ENCODE measurements at places on chromosomes 7 and 10.
A peak's percentile ranks its signal among the peaks of the same experiment; 100 is the strongest.

- no peak for DNase-seq
Measured at GRCh38 chr7:37482953-37483352, 34.3 kb upstream of the ELMO1 start.

- no peak for DNase-seq
Measured at GRCh38 chr10:71078454-71079145, 133.8 kb upstream of the UNC5B start.

- no peak for DNase-seq
Measured at GRCh38 chr7:43328336-43328735, 215.9 kb downstream of the HECW1 start.

- DNase-seq: no peak
Measured at GRCh38 chr10:60188548-60188947, 201.1 kb downstream of the ANK3 start.

DNA sequence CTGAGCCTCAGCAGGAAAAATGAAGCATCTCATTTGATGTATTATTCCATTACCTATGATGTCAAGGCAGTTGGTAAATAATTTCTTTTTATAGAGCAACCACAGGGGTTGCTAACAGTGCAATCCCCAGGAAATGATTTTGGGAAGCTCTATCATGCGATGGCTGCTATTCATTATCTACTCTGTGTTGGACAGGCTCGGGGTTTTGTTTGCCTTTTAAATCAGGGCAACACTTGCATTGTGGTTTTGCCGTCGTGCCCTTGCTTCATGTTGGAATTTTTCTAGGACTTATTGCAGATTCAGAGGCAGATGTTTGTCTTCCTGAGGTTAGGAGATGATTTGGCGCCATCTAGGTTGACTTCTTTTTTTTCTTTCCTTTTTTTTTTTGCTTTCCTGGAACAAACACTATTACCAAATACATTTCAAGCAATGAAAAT, 128.4 kb downstream of the BICC1 start:
- no peak for DNase-seq

DNA sequence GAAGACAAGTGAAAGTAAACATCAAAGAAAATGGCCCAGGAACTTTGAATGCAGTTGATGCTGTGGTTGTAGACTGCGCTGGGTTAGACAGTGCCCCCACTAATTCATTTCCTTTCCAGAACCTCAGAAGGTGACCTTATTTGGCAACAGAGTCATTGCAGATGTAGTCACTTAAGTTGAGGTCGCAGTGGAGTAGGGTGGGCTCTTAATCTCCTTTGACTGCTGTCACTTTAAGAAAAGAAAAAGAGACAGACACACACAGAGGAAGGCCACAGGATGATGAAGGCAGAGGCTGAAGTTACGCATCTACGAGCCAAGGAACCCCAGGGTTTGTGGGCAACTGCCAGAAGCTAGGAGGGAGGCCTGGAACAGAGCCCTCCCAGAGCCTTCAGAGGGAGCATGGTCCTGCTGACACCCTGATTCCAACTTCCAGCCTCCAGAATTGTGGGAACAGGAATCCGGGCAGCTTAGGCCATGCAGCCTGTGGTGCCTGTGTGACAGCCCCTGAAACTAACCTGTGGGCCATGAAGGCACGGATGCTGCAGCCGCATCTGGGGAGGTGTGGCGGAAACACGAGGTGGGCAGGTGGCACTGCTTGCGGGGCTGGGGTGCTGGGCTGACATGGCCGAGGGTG, 107.6 kb downstream of the PRKAG2 start:
- no peak for DNase-seq

- DNase-seq: peak; percentile 57
Measured at GRCh38 chr7:112665709-112666108, 124.5 kb downstream of the TMEM168 start.

GRCh38 chr10:6336016-6336415, 133.3 kb downstream of the PFKFB3 start:
- no peak for DNase-seq

DNA sequence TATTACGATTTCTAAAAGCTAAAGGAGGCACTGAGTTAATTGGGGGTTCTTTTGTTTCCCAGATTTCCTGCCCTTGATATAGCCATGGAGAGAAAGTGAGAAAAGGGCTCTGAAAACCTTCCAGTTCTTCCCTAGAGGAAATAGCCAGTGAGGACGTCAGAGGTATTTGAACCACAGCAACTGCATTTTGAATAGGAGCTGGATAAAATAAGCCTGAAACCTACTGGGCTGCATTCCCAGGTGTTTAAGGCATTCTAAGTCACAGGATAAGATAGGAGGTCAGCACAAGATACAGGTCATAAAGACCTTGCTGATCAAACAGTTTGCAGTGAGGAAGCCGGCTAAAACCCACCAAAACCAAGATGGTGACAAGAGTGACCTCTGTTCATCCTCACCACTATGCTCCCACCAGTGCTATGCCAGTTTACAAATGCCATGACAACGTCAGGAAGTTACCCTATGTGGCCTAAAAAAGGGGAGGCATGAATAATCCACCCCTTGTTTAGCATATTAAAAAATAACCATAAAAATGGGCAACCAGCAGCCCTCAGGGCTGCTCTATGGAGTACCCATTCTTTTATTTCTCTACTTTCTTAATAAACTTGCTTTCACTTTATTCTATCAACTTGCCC, 85.1 kb upstream of the FRMD4A start:
- no peak for DNase-seq

GRCh38 chr10:60621018-60621417, 157.3 kb upstream of the CDK1 start:
- DNase-seq: no peak

- DNase-seq: no peak
Measured at GRCh38 chr7:98763441-98763840, 106.4 kb downstream of the TMEM130 start.

DNA sequence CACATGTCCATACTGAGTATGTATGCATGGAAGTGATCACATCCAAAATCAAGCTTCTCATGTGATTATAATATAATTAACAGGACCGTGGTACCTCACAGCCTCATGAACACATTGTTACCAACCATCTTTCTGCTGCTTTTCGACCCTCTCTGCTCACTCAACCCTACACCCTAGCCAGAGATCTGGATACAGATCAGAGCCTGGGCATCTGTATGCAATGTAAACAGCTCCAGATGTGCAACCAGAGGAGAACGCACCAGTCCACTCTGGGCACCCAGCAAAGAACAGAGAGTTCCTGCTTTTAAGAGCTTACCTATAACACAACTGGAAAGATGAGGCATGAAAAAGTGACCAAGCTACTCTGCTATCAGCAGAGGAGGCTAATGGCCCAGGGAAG, 145.1 kb downstream of the FGFR2 start:
- DNase-seq: no peak

GRCh38 chr10:29496341-29497162, 138.2 kb downstream of the SVIL start:
- DNase-seq: peak; percentile 55

DNA sequence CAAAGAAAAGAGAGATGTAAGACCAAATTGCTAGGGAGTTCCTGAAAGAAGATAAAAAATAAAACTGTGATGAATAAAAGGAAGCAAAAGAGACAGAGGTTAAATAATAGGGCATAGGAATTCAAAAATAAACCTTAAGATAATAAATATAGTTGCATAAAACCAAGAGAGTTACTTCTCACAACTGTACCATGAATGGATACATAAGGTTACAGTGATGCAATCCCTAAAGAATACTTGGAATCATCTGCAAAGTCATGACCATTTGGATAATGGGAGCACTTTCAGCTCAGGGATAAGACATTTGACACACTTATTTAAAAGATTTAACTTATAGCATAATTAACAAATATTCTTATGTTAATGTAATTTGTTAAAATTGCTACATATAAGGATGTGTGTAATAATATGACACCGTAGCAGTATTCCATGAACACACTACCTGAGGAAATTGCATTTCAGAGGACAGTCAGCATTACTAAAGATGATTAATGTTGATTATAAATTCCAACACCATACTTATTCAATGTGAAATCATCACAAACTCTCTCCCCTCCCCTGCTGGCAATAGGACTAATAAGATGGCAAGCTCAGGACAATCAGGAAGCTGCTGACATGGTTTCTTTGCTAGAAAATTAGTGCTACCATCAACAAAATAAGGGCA, 202.1 kb upstream of the AKR1E2 start:
- DNase-seq: no peak

GRCh38 chr10:27659786-27660185, 85.8 kb downstream of the MKX start:
- no peak for DNase-seq

DNA sequence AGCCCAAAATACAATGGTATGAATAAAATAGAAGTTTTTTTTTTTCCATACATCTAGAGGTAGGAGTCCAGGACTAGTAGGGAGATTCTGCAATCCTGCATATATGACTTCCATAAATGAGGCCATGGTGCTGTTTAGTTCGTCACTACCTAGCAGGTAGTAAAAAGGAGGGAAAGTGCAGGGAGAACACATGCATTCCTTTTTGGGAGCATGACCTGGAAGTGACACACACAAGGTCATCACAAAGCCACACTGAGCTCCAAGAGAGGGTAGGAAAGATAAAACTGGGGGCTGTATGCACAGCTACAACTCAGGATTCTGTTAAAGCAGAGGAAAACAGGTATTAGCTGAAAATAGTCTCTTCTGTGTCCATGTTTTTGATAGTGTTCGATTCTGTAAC, 2.2 kb downstream of the CROT start:
- no peak for DNase-seq

DNA sequence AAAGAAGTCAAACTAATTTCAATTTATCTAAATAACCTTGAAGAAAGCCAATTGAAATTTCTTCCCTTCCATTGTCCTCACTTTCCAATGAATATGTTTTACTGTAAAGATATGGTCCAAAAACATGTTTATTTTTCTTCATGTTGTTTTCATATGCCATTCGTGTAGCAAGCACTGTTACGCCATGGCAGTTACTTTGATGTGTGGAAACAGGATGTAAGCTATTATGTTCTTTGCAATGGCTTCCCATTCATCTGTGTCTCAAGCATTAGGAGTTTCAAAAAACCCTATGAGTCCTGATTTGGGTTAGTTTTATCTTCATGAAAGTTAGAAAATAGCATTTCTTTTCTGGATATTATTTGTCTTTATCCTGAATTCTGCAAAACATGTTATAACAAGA, 31.0 kb downstream of the GPR141 start:
- DNase-seq: no peak

GRCh38 chr10:18246967-18247366, 106.7 kb downstream of the CACNB2 start:
- no peak for DNase-seq

DNA sequence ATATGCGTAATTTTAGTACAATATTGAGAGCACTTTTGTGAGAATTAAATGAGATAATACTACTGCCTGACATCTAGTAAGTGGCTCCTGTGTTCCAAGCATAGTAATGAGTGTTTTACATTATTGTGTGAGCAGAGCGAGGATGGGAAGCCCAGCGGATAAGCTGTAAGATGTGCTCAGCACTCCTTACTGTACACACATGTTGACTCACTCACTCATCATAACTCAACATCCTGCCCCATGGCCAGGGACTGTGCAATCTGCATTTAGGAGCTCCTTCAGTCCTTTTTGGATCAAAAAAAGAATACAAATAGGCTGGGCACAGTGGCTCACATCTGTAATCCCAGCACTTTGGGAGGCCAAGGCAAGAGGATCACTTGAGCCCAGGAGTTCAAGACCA, 72.9 kb upstream of the NEBL start:
- no peak for DNase-seq

DNA sequence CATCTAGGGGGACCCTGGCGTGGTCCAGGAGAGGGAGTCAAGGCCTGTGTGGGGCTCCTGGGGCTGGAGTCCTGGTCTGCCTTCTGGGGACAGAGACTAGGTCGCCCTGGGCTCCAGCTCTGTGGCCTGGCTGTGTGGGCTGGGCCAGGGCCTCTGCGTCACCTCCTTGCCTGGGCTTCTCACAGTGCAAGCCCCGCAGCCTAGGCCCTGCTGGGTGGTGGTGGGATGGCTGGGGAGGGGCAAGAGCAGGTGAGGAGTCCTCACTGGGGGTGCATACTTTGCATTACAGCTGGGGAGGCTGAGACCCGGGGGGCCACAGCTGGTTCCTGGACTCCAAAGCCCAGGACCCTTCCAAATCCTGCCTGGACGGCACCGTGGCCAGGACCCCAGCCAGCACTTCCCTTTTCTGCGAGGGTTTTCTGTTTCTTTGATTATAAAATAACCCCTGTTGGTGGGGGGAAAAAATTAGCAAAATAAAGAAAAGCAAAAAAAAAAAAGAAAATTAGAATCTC, 23.5 kb downstream of the PWWP2B start:
- DNase-seq: no peak

DNA sequence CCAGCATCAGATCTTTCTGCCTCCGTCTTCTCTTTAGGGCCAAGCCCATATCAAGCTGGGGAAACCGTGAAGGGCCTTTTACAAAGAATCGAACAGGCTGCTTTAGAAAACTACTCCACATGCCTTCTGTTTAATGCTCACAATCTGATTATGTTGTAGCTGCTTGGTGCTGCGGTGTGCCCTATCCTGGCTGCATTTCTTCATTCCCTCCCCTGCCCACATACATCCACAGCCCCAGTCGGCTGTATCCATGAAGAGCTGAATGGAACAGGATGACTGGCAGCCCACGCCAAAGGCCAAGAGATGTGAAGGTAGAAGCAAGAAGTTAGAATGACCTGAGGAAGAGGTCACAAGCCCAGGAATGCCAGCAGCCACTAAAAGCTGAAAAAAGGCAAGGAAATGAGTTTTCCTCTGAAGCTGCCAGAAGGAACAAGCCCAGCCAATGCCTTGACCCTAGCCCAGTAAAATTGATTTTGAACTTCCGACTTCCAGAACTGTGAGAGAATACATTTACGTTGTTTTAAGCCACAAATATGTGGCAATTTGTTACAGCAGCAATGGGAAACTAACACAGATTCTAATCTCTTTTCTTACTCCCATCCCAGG, 22.2 kb downstream of the TAS2R41 start:
- no peak for DNase-seq

DNA sequence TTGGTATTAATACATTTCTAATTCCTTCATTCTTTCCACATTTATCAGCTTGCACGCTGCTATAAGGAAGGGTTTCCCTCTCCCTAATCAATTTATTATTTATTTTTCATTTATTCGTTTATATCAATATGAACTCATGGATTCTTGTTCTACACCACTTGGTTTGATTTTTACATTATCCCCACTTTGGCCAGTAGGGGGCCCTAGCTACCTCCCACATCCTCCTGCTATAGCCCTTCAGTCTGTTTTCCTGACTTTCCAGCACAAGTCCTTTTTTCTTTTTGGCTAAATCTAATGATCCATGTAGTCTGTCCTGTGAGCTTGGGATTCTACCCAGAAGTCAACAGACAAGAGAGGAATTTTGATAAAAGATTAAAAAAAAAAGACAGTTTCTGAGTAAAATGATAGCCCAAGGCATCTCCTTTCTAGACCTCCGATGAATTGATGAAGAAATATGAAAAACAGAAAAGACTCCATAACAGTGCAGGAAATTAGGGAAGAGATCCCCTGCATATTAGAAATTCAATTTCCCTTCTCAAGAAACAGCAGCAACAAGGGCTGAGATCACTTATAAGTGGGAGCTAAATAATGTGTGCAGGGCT, 47.7 kb downstream of the LYZL2 start:
- DNase-seq: no peak

GRCh38 chr10:34576797-34577196, 238.3 kb downstream of the PARD3 start:
- DNase-seq: no peak
